Activated effector memory CD4-positive, alpha-beta T cell treated with Interleukin-2 at 50 U/mL for 16 hours (primary cell): ENCODE measurements at places on chromosomes 7 and 10.

- DNase-seq = no peak
These were observed 59.2 kb upstream of the PTN start for GRCh38 chr7:137402536-137403352.

GRCh38 chr7:1567049-1567771 is 2.6 kb downstream of the PSMG3 start:
- DNase-seq = no peak

GRCh38 chr7:18974803-18975202 is 142.6 kb downstream of the TWIST1 start:
- no peak for DNase-seq

GRCh38 chr7:129343099-129343700 is 91.0 kb upstream of the STRIP2 start:
- no peak for DNase-seq

DNA sequence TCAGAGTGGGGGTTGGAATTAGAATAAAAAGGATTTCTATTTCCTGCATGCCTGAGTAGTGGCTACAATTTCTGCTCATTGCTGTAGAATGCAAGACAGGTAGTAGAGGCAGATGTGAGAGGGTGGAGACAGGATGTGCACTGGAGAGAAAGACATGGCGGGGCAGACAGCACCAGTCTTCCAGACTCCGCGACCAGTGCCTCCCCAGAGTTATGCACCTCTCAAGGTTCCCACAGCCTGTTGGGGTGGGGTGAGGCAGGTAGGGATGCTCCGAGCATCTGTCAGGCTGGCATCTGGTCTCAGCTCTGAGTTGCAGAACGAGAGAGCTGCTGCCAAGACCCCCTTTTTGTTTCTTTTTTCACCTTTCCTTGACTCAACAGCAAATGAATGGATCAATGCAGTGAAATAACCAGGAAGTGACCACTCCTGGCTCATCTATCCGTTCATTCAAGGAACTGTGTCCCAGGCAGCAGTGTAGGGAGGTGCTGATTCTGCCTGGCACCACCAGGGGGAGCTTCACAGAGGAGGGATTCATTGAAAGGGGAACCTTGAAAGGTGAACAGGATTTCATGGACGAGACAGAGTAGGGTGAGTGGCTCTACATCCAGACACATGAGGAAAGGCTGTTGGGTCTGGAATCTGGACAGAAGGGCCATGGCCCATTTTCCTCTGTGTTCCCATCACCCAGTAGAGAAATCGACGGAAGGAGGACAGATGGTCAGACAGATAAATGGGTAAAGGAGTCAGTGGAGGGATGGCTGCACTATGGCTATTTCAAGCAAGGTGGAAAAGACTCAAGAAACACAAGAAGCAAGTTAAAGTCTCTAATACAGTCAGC is 17.2 kb upstream of the SLC18A3 start:
- peak; percentile 12 for DNase-seq

DNA sequence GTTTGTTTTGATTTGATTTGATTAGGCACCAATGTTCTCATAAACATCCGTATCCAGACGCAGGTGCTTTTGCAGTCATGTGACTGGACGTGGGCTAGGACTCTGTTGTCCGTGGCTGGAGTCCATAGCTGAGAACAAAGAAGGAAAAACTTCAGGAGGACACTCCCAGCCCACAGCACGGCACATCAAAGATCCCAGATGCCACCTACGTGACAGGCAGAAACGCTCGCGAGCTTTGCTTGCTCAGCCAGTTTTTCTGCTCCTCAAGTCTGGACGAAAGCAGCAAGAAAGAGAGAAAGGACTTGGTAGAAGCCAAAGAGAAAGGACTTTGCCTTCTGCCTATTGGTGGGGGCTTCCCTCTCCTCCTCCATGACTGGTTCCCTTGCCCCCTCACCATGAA is 6.9 kb upstream of the ZKSCAN1 start:
- no peak for DNase-seq

DNA sequence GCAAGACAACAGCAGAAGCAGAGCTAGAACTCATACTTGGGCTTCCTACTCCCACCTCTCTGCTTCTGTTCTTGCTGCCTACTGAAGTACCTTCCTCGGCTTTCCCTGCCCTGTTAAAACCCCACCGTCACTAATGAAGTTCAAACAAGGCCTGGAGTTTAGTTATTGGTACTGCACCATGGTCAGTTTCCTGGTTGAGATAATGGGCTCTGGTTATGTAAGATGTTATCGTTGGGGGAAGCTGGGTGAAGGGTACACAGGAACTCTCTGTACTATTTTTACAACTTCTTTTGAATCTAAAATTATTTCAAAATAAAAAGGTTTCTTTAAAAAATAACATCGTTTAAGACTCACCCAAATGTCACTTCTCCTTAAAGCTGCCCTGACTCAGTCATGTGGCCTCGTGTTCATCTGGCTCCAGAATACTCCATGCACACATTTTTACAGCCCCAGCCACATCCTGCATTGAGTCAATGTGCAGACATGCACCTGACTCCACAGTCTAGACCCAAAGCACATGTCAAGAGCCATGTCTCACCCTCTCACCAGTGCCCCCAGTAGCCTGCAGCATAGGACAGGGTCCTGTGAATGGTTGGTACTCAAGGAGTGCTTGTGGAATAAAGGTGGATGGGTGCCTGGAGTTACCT is 36.9 kb upstream of the AQP1 start:
- DNase-seq = no peak

DNA sequence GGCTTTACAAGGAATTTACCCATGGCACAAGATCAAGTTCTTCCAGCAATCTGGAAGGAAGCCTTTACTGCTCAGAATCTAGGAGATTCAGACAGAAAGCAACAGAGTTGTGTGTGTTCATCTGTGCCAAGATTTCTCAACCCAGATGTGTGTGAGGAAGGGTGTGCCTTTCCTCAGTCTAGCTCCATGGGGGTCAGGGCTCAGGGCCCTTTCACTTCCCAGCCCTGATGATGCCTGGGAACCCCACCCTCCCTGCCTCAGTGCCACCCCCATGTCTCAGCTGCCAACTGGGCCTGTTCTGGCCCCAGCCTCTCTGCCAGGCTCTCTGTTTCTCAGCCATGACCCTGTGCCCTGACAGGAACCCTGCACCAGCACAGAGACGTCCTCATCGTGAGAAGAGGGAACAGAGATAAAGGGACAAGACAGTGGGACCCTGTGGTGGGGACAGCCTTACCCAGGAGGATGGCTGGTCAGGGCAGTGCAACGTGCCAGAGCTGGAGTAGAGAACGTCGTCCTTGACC is 102.0 kb downstream of the VIPR2 start:
- no peak for DNase-seq

DNA sequence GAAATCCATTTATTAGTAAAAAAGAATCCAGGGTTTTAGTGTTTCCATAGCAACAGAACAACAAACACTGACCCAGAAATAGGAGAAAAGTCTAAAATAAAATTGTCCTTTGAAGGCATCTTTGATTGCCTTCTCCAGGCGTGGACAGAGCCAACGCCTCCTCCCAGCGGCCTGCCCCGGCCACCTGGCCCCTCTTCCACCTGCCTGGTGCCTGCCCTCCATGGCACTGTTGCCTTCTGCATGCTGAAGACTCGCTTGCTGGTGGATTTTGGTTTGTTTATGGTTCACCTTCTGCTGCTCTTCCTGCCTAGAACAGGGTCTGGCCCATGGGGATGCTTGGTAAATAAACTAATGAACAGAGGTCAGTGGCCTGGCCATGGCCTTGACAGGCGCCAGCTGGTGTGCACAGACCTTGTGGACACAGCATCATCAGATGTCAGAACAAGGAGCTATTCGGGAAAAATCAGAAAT is 107.4 kb downstream of the DYNC2I1 start:
- no peak for DNase-seq
